HuH-7 (cell line): ENCODE measurements at places on chromosomes 3 and 15.

DNA sequence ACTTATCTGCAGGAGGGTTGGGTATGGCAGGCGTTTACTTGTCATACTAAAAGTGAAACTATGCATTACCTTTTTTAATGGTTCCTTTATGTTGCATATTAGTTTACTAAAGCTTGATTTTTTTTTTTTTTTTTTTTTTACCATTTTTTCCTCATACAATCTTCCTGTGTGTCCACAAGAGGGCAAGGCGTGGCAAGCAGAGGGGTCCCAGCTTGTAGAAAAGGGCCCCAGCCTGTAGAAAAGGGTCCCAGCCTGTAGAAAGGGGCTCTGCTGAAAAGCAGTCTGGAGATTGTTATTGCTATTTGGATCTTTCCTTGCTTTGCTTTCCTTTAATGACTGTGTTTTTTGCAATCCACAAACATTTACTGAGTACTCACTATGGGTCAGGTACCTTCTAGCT lies 21.9 kb downstream of the MKRN2 start:
- no peak for DNase-seq

DNA sequence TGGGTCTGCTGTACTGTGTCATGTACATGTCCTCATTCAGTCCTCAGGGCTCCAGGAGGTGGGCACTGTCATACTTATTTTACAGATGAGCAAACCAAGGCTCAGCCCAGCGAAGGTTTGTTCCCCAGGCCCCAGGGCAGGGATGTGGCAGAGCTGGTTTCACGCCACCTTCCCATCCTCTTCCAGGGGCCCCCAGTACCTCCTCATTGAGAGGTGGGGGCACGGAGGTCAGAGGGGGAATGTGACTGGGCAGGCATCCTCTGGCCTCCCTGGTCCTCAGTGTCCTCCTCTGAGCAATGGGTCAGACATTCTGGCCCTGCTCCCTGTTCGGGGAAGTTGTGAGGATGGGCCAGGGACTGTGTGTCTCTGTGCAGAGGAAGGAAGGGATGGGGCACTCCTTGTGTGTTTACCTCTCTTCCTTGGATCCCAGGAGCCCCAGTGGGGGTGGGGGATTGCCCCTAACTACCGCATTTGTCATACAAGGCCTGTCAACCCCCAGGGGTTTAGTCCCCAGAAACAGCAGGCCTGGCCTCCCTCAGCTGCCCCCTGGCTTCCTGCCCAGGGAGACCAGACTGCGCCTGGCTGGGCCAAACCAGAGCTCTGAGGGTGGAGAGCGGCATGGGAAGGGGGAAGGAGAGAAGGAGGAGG lies 65.9 kb upstream of the LCTL start:
- no peak for DNase-seq

- peak; percentile 71 for DNase-seq
Measured at GRCh38 chr15:45187894-45188830, at the start of gene SHF. SHF (minus strand) TSS chr15:45187966; CDS start chr15:45187951, 15 bp downstream.

GRCh38 chr3:143771939-143772338 lies 76.3 kb downstream of the SLC9A9 start:
- DNase-seq: no peak

DNA sequence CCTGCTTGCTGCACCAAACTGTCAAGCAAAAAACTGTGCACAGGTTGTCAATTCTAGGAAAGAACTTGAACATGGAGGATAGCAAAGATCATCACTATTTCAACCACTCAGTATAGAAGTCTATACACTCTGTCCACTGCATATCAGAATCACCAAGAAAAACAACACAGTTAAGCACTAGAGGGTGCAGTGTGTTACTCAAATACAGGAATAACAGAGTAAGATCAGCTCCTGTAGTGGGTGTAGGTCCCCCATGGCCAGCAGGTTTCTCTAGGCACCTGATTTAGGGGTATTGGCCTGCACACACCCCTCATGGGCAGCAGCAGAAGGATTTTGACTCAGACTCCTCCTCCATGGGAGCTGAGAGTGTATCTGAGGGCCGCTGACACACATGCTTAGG lies 464.1 kb downstream of the EPHA6 start:
- DNase-seq: peak; percentile 29

- no peak for DNase-seq
Measured at GRCh38 chr15:73403171-73403570, 34.4 kb upstream of the HCN4 start.

- no peak for DNase-seq
Measured at GRCh38 chr15:25774871-25775270, 88.3 kb downstream of the ATP10A start.

- no peak for DNase-seq
Measured at GRCh38 chr15:60381148-60381788, 16.5 kb downstream of the ANXA2 start.

GRCh38 chr15:64315216-64315615 lies 40.8 kb downstream of the CSNK1G1 start:
- no peak for DNase-seq

DNA sequence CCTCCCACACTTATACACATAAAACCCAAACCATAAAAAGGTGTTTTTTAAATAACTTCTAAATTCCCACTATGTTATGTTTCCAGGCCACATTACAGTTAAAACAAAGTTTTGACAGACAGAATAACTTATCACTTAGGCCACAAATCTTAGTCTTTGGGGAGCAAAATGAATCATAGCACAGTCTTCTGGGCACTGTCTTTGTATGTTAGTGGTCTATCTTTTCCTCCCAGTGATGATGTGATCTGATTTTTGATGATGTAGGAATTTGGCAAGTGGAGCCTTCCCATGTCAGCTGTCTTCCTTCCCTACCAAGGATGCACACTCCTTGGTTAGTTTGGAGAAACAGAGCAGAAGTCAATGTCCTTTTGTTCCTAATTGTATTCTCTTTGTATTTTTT lies 67.3 kb downstream of the THSD4 start:
- DNase-seq: no peak
